ENCODE measurements at places on chromosomes 3 and 15.

- DNase-seq, result no peak
These were observed 19.5 kb upstream of the TGFBR2 start for GRCh38 chr3:30586806-30587486.

DNA sequence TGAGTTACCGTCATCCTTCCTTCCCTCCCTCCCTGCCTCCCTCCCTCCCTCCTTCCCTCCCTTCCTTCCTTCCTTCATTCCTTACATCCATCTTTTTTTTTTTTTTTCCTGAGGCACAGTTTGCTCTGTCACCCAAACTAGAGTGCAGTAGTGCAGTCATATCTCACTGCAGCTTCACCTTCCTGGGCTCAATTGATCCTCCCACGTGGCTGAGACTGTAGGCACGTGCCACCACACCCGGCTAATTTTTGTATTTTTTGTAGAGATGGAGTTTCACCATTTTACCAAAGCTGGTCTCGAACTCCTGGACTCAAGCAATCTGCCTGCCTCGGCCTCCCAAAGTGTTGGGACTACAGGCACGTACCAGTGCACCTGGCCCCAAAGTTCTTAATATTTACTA lies 25.8 kb downstream of the USP3 start:
- no peak for DNase-seq

DNA sequence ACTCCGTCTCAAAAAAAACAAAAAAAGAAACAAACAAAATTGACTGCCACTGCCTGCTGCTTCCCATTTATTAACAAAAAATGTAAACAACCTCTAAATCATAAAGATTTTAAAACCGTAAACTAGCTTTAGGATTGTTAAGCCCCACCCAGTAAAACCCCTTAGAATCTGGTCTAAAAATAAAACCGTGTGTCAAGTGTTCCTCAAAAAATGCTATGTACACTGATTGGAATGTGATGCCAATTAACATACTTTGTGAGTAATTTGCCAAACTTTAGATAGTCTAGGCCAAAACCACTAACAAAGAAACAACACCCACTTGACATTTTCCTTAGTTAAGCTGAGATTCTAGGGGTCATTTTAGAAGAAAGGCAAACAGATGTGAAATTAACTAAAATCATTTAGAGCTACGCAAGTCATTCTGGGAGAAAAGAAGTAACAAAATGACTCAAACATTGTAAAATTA lies 5.3 kb downstream of the RAF1 start:
- no peak for DNase-seq

GRCh38 chr3:154081305-154081704 lies 39.9 kb upstream of the ARHGEF26 start:
- DNase-seq, result no peak

- no peak for DNase-seq
These were observed 2.7 kb downstream of the EOMES start for GRCh38 chr3:27719314-27720003.

DNA sequence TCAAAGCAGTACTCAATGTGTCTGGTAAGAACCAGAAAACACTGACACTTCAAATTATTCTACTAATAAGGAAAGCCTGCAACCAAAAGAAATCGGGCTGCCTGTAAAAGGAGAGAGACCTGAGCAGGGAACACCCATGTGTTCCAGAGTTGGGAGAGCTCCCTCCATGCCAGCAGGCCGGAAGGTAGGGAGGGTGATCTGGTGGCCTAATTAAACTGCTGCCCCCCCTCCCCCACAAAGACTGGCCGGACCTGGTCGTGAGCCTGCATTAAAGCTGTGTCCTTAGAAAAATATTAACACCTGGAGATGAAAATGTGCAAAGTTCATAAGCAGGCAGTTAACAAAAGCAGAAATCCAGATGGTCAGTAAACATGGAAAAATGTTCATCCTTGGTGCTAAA lies 170.6 kb upstream of the BHLHE40 start:
- DNase-seq, result no peak

GRCh38 chr3:30448450-30449289 lies 157.7 kb upstream of the TGFBR2 start:
- DNase-seq, result no peak

- no peak for DNase-seq
These were observed 25.5 kb upstream of the COL6A6 start for GRCh38 chr3:130491431-130491830.

Measured in stimulated activated CD8-positive, alpha-beta memory T cell treated with anti-CD3 and anti-CD28 coated beads, Interleukin-4, amount 100 ng/mL, for 4 hours (primary cell).